Stimulated activated CD4-positive, alpha-beta T cell treated with anti-CD3 and anti-CD28 coated beads, Interleukin-4, amount 100 ng/mL, for 4 hours (primary cell): ENCODE measurements at places on chromosomes 4 and X.

GRCh38 chrX:21968333-21968732 is 27.8 kb downstream of the SMS start:
- no peak for DNase-seq

DNA sequence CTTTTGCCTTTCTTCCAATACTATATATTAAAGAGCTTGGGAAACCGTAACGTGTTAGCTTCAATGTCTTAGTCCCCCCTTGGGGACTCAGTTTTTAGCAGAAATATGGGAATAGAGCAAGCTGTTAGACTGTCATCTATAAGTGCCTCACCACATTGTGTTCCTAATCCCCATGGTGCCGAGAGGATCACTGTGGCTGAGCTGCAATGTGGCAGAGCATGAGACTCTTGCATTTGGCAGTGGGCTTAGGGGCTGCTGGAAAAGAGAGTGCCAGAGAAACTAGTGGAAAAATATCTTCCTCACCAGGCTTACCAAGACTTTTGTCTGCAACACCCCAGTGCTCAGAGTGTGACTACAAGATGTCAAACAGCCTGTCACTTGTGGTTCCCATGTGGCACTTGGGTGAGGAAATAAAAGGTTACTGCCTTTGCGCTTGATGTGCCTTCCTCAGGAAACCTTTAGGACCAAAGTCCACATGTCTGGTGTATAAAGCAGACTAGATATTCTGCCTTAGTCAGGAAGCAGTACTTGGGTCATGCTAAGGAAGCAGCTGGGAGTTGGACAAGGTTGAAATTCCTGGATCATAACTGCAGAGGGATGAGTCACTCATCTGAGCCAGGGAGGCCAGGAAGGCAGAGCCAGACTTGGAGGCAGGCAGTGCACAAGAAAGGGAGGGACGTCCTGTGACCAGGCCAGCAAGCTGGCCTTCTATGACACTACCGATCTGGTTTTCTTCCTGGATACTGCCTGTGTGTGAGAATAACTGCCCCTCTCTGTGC is 9.7 kb upstream of the MAGEA4 start:
- DNase-seq, result no peak

- no peak for DNase-seq
Measured at GRCh38 chr4:109410776-109411175, 22.8 kb upstream of the SEC24B start.

DNA sequence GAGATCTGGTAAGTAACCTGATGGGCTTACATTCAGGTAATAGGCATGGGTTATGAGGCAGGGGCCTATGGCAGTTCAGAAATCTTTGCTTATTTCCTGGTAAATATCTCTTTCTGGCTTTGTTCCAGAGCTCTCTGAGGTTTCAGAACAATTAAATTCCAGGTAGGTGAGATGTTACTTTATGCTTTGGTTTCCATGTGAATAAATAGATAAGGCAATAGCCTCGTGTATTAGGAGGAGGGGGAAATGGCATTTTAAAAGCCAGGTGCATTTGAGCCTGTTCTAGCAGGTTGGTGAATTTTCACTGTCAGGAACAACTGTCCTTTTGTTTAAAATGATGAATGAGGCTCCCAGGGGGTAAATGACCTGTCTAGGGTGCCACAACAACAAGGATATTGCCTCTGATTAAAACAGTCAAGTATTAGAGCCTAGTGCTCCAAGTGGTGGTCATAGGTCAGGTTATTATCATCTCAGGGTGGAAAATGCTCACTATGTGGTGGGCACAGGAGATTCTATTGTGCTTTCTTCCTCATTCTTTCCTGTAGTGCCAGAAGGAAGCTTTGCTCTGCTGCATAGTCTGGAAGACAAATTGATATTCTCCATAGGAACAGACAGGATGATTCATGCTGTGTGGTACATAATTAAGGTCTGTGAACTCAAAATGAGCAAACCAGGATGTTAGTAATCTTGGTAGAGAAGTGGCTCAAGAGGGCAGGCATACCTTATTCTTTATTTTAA is 296.2 kb downstream of the INPP4B start:
- no peak for DNase-seq

- DNase-seq, result no peak
Measured at GRCh38 chr4:176036585-176037205, 28.9 kb upstream of the WDR17 start.

DNA sequence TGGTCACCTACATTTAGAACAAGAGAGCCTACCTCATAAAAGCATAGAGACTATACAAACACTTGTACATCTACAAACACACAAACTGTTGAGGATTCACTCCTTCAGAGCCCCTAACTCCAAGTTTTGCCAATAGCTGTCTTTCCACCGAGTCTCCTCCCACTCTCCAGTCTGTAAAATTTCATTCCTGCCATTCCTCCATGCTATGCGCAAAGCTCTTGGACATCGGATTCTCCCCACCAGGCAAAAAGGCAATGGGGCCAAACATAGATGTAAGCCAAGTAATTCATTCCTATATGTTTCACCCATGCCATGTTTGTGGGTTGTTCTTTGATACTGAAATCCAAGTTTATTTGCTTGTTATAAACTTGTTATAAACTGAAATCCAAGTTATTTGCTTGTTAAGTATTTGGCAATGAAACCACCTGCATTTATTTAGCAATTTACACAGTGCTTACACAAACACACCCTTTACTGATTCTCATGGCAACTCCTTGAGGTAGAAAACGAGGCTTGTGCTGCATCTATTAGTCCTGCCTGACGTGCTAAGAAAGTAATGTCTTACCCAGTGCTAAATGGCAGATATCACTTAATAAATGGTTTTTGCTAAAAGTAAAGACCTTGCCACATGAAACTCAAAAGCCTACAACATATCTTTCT is 91.1 kb downstream of the SCFD2 start:
- DNase-seq, result no peak

DNA sequence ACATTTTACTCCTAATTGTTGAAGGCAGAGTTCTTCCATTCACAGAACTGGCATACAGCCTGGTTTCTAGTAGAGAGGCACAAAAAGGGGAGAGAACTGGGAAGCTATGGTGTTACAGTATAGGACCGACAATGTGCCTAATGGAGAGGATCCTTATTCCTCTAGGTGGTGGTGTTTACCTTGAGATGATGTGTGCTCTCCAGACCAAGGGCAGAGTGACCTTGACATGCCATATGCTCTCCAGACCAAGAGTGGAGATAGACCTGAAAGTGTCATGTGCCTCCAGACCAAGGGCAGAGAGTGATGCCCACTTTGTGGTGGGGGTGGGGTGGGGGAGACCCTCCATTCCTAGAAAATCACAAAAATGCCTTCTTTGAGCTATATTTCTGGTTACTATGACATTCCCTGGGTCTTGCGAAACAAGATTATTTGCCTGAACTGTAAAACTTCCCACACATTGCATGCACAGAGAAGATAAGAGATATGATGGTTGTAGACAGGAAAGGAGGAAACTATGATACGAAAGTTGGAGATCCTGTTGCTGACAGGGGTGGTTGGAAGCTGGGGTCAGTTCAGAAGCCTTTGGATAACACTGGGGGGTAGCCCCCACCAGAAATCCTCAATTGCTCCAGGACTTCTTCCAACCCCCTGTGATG is 119.7 kb downstream of the TEX13C start:
- DNase-seq, result no peak
